Spleen (tissue), 13 donors: ENCODE measurements at places on chromosomes 13 and 19. TPM values are rescaled to one million over a fixed set of nuclear protein-coding genes. Genes with fewer than 3 reads are reported as not detected.

Gene GPR4
- 2.1 TPM for polyA plus RNA-seq

Gene GRIN2D
- polyA plus RNA-seq, result 0.07 TPM

Gene ZNF607
- 2.7 TPM for polyA plus RNA-seq

DNA sequence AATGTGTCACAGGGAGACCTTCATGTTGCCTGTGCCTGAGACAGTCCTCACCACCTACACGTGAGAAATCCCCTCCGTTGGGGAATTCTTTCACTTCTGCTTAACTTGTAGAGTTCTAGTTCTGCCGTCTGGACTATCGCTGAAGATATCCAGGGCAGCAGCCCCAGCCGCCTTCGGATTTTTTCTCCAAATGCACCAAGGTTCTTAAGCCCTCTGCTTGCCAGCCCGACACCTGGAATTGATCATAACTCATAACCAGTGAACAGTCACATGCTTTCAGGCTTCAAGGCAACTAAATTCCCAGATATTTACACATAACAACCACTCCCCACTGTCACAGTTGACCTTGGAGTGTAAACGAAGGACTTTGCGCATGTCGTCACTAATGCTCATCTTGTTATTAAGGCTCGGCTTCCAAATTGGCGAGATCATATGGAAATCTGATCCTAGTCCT is 114.4 kb downstream of the RAB20 start:
- no peak for DNase-seq

- DNase-seq, result no peak
Measured at GRCh38 chr19:54332149-54332548, 6.8 kb downstream of the LILRA4 start.

DNA sequence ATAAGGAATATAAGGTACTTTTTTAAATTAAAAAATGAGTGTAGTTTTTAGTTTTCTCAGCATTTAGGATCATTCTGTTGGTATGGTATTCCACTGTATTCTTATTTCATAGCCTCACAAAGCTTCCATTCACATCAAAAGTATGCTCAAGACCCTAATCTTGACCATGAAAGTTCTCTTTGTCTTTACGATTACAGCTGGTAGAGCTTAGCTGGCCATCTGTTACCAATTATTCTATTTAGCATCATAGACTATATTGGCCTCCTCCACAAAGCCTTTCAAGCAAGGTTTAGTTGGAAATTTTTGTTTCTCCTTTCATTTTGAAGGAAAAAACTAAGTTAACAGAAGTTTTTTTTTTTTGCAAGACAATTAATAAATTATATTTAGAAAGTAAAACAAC is 245.1 kb downstream of the KCTD12 start:
- DNase-seq, result no peak

DNA sequence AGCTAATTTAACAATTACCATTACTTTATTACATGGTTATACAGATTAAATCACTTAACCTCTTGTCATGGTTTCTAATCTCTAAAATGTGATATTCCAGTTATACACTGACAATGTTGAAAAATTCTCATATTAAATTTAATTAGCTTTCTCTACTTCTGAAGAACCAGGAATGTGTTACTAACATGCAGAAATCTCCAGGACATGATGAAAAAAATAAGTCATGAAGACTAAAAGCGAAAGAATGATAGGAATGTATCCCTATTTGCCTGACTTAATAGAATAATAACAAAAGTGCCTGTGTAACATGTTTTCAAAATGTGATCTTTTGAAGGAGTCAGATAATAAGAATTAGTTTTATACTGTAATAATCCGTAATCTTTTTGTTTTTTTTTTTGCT is 2823.7 kb upstream of the PCDH20 start:
- no peak for DNase-seq
